ENCODE measurements at places on chromosomes 3 and 15.
A peak's percentile ranks its signal among the peaks of the same experiment; 100 is the strongest.

DNA sequence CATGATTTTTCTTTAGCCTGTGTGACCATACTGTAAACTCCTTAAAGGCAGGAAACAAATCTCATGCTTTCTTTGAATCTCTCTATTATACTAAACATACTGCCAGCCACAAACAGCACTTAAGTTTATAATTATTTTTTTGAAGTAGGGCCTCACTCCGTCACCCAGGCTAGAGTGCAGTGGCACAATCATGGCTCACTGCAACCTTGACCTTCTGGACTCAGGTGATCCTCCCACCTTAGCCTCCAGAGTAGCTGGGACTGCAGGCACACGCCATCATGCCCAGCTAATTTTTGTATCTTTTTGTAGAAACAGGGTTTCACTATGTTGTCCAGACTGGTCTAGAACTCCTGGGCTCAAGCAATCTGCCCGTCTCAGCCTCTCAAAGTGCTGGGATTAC, 14.5 kb upstream of the SLITRK3 start:
- DNase-seq: no peak

- DNase-seq: peak; percentile 62
Measured at GRCh38 chr15:69031013-69032001, 16.8 kb downstream of the NOX5 start.

DNA sequence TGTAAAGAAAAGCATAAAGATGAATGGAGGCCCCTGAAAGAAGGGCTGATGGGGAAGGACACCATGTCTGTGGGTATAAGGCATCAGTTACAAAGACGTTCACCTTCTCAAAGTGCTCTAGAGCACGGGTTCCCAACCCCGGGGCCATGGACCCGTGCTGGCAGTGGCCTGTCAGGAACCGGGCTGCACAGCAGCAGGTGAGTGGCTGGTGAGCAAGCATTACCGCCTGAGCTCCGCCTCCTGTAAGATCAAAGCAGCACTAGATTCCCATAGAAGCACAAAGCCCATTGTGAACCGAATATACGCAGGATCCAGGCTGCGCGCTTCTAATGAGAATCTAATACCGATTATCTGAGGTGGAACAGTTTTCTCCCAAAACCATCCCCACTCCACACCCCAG, 25.7 kb downstream of the MYO1E start:
- no peak for DNase-seq

GRCh38 chr15:48823237-48823636, 12.4 kb upstream of the CEP152 start:
- DNase-seq: no peak

DNA sequence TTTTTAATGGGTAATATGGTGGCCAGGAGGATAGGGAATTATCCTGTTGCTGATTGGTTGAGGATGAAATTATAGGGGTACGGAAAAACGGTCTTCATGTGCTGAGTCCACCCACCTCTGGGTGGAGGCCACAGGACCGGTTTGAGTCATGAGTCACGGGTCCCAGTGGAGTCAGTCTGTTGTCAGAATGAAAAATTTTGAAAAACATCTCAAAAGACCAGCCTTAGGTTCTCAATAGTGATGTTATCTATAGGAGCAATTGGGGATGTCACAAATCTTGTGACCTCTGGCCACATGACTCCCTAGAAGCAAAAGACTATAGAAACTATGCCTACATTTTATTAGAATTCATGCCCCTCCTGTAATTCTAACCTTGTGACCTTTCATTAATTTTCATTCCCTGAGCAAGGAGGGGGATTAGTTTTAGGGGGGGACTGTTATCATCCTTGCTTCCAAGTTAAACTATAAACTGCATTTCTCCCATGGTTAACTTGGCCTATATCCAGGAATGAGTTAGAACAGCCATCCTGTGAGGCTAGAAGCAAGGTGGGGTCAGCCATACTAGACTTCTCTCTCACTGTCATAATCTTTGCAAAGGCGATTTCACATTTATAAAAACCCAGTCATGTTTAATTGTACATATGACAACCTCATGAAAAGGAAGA, 101.2 kb downstream of the TCF12 start:
- DNase-seq: peak; percentile 19

DNA sequence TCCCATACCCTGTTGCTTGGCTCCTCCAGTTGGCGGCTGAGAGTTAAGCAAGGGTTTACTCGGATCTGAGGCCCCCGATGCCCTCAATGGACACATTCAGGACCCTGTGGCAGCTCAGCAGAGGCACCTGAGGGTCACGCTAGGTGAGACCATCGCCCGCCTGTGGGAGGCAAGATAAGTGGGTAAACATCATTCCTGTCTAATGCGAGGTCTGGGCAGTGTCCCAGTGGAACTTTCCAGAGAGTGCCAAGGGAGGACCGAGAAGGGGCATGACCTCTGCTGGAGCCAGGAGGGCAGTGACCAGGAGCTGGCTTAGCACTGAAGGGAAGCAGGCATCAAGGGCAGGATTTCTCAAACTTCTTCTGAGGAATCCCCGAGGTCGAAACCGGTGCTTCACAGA, 65.4 kb upstream of the SEC61A1 start:
- DNase-seq: no peak

- no peak for DNase-seq
Measured at GRCh38 chr3:60708191-60708975, 542.9 kb downstream of the FHIT start.

- DNase-seq: peak; percentile 12
Measured at GRCh38 chr3:171150945-171151344, 124.4 kb upstream of the SLC2A2 start.

- DNase-seq: peak; percentile 89
Measured at GRCh38 chr15:73972984-73973682, 19.0 kb downstream of the STOML1 start.

DNA sequence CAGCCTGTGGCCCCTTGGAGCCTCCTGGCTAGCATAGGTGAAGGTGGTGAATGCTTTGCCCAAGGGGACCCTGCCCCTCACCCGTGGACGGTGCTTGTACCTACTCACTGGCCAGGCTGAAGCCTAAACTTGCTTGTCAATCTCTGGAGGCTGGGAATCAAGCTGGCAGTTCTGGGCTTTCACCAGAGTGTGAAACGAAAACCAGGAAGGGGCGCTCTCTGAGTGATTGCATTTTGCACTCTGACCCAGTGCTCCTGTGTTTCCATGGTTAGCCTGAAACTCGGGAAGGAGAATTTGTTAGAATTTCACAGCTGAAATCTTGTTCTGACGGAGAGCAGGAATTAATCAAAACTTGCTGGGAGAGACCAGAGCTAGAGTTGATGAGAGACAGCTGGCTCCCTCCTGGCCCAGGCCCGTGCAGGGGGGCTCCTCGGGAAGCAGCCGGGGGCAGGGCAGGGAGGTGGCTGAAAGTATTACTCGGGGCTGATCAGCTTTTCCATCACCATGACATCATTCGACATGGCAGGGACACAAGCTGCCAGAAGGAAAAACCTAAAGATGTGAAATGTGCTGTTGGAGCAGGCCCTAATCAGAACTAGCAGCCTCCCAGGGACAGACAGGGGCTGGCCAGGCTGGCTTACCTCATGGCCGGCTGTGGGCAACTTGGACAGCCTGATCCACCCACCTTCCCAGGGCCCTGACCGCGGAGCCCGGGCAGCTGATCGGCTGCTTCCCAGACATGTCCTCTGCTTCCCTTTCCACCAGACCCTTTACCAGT, 323.6 kb upstream of the CTDSPL start:
- no peak for DNase-seq

DNA sequence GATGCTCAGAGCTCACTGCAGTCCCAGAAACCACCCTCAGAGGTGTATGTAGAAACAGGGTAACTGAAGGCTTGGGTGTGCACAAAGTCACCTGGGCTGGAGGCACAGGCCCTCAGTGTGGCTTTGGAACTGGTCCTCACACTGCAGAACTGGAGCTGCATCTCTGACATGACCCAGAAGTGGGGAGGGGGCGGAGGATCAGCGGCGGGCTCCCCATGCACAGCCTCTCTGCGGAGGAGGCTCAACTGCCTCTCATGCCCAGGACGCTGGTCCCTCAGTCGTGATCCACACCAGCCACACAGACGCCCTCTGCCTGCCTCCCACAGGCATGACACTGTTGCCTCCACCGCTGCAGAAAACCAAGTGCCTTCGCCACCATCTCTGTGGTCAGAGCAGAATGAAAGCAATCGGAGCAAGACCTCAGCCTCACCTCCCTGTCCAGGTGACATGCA, 73.7 kb downstream of the TM2D3 start:
- DNase-seq: peak; percentile 49

- DNase-seq: no peak
Measured at GRCh38 chr3:130854208-130854864, 39.5 kb upstream of the ATP2C1 start.

DNA sequence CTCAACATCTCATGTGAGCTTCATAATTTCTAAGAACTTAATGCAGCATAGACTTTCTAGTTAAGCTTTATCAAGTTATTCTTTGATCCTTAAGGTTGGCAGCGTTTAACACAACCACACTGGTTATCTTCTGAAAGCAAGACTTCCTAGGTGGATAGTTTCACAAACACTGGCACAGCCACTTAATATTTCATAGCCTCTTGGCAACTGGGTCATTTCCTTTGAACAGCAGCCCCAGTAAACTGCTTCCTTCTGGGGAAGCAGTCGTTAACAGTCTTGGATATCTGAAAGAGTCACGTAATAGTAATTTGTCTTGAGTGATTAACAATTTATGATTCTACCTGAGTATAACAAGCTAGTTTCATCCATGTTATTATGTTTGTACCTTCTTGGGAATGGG, 45.9 kb upstream of the ABHD10 start:
- peak; percentile 76 for DNase-seq

GRCh38 chr3:7205962-7206361, 345.0 kb downstream of the GRM7 start:
- peak; percentile 19 for DNase-seq

DNA sequence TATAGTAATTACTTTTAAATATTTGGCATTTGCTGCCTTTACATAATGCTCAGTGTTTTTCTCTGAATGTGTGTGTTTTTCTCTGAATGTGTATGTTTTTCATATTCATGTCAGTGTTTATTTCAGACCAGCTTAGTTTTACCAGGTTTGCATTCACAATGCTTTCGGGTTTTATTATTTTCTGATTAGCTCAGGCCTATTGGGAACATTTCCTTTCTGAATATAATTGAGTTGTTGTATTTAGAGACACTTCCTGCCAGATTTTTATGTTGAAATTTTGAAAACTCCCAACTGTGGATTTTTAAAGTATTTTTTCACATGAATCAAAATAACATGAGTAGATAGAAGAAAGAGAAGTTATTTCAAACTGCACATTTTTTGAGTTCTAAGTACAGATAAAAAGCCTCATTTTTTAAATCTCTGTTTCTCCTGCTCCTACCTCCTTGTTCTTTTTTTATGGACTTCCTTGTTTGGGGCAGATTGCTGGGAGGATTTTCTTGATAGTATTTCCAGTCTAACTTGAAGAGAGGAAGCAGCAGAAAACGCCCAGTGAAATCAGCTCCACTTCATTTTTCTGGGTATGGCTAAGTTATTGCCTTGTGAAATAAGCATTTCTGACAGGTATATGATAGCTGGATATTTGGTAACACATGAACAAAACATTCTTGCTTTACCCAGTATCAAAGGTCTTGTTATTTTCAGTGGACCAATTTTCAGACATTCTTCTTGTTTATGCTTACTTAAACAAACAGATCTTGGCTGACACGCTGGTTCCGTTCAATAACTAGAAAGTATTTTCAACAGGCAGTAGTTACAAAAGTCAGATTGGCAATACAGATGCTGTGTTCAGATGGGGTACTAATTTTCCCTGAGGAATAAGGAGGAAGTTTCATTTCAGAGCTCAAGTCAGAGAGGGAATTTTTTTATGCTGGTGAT, 70.7 kb downstream of the RIOX2 start:
- DNase-seq: peak; percentile 44

DNA sequence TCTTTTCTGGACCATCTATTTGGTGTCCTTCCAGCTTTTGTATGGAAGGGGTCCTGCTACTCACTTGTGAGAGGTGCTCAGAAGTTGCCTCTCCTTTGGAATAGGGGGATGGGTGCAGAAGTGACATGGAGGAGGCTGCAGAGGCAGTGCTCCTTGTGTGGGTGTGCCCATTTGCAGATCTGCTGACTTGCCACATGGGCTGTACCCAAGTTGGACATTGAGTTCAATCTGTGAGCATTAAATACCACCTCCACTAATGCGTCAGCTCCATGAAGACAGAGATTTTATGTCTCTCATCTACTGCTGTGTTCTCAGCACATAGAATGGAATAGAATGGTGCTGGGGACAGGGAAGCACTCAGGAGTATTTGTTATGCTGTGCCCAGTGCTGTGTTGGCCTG, 76.2 kb downstream of the RGMA start:
- DNase-seq: no peak

DNA sequence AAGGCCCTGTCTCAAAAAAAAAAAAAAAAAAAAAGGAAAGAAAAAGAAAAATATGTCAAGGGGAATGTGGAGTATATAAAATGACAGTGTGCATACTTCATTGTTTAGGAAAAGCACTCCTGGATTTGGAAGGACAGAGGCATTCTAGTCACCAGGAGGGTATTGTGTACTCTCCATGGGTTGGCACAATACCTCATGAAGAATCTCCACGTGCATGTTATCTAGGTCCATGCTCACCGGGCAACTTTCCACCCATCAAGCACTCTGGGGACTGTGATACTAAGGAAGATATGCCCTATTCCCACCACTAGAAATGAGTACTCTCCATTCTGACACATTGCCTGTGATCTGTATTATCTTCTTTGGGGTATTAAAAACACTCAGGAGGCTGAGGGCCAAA, 15.4 kb upstream of the KPNA1 start:
- no peak for DNase-seq

- DNase-seq: peak; percentile 61
Measured at GRCh38 chr3:100899440-100900091, 93.7 kb downstream of the ABI3BP start.

- peak; percentile 20 for DNase-seq
Measured at GRCh38 chr3:72380193-72380592, 468.1 kb downstream of the SHQ1 start.

- DNase-seq: no peak
Measured at GRCh38 chr3:140290105-140290504, 355.1 kb downstream of the CLSTN2 start.

DNA sequence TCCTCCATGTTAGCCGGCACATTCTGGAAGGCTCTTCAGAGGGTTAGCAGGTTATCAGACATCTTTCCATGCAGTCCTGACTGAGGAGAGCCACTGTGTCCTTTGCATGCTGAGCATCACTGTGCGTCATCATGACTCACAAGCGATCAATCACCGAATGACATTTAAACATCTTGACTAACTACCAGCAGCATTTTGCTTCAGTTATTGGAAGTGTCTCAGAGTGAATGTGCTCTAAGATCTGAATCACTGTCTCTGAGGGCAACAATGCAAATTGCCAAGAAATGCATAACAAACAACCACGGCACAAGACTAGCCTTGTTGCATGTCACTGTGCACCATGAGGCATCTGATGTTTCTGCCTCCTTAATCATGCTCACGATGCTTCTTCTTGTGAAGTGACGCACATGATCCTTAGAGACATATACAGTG, 18.3 kb upstream of the ATP8B4 start:
- no peak for DNase-seq

- no peak for DNase-seq
Measured at GRCh38 chr15:74333662-74334061, 33.8 kb downstream of the CYP11A1 start.

DNA sequence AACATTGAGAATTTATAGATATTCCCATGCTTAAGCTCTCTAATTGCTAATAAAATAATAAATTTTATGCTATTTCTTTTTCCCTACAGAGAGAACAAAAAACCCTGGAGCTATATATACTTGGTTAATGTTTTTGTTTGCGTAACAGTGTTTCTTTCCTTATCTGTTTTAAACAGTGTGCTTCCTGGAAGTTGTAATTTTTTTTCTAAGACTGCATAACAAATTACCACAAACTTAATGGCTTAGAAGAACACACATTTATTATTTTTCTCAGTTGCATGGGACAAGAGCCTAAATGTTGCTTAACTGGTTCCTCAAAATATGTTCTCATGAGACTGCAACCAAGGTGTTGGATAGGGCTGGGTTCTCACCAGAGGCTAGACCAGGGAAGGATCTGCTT, 49.7 kb upstream of the DPH6 start:
- DNase-seq: no peak

All from dermis blood vessel endothelial cell (primary cell).